Activated T-cell treated with anti-CD3 and anti-CD28 coated beads, Interleukin-2, amount 50 U/mL, for 72 hours (primary cell): ENCODE measurements at places on chromosomes 2 and 18. TPM values are rescaled to one million over a fixed set of nuclear protein-coding genes. Genes with fewer than 3 reads are reported as not detected.

DNA sequence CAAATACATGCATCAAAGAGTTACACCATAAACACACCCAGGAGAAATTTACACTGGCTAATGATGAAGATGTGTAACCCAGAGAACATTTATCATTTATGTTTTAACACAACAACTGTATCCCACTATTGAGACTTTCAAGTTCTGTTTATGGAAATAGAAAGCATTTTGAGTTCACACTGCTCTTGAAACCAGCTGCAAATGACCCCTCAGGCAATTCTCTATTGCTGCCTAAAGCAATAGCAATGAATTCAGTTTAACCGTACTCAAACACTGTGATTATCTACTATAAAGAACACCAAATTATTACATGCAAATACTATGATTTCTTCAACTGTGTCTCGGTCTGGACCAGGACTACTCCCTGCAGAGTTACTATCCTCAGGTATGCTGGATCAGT lies 452.7 kb upstream of the NRXN1 start:
- no peaks in the 10 kb centered on the region for H3K27me3 ChIP-seq
- DNase-seq = no peak
- no peak overlapping the region for H3K4me3 ChIP-seq
- H3K36me3 ChIP-seq = no peaks in the 10 kb centered on the region

GRCh38 chr18:6039055-6039454 lies 143.7 kb upstream of the TMEM200C start:
- H3K27ac ChIP-seq = no peak overlapping the region
- H3K4me1 ChIP-seq = no peaks in the 10 kb centered on the region
- DNase-seq = no peak
- H3K4me3 ChIP-seq = no peak overlapping the region
- H3K36me3 ChIP-seq = no peaks in the 10 kb centered on the region

- H3K27ac ChIP-seq = no peak overlapping the region
- peaks cover 7% of the 10 kb centered on the region for H3K36me3 ChIP-seq
- H3K27me3 ChIP-seq = no peaks in the 10 kb centered on the region
- H3K4me3 ChIP-seq = no peak overlapping the region
These were observed 37.2 kb downstream of the FEZ2 start for GRCh38 chr2:36560726-36561125.

GRCh38 chr18:21291106-21291505 lies 49.1 kb downstream of the GREB1L start:
- no peak for DNase-seq
- H3K4me1 ChIP-seq = no peaks in the 10 kb centered on the region
- no peak overlapping the region for H3K4me3 ChIP-seq
- H3K36me3 ChIP-seq = no peaks in the 10 kb centered on the region

ACVR1C gene
- 3.6 TPM for total RNA-seq

REG3G gene
- not detected for total RNA-seq

KDSR gene
- total RNA-seq = 81.0 TPM
